ENCODE measurements at places on chromosomes 12 and 14.

DNA sequence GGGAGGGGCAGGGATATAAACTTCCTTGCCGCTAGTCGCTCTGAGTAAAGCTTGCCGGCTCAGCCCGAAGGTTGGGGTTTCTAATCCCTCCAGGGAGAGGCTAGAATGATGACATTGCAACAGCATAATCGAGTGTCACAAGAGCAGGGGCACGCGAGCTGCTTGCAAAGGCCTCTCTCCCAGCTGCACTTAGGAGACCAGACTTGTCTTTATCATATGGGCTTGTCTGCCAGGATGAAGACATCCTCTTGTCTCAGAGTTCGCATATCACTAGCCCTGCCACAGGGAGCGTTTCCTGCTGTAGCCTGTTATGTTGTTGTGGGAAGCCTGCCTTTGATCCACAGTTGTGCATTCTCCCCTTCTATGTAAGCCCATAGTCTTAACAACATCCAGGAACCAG lies 180.0 kb downstream of the ESR2 start:
- no peak overlapping the region for H3K27ac ChIP-seq
- no peak for DNase-seq
- no peak overlapping the region for H3K4me3 ChIP-seq

GRCh38 chr12:119060847-119061796 lies 79.8 kb downstream of the SRRM4 start:
- H3K27ac ChIP-seq: no peak overlapping the region
- no peaks in the 10 kb centered on the region for H3K4me1 ChIP-seq
- peak; percentile 65 for DNase-seq
- H3K4me3 ChIP-seq: no peak overlapping the region
- no peaks in the 10 kb centered on the region for H3K27me3 ChIP-seq
- H3K36me3 ChIP-seq: no peaks in the 10 kb centered on the region

DNA sequence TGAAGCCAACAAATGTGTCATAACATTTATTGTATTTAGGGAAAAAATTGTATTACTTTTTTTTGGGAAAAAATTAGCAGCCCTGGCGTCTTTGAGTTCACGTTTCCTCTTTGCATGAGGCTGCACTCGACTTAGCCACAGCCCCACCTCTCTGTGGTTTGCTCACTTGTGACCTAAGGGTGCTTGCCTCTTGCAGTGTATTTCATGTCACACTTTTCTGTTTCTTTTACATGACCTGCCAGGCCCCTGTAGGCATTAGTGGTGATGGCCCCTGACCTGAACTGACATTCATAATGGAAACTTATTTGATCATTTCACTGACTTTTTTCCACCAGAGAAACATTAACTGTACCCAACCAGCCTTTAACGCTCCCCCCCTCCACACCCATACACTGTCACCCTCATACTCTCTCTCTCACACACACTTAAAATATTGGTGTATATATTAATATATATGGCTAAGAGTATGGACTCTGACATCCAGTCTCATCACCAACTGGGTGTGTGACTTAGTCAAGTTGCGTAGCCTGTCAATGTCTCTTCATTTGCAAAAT lies 122.9 kb downstream of the PRKCH start:
- H3K36me3 ChIP-seq: no peaks in the 10 kb centered on the region
- no peaks in the 10 kb centered on the region for H3K27me3 ChIP-seq
- no peak overlapping the region for H3K4me3 ChIP-seq

GRCh38 chr14:70714055-70714550 lies 72.4 kb downstream of the TTC9 start:
- H3K4me1 ChIP-seq: peaks cover 23% of the 10 kb centered on the region
- H3K36me3 ChIP-seq: no peaks in the 10 kb centered on the region
- no peak overlapping the region for H3K4me3 ChIP-seq
- peak; percentile 73 for DNase-seq

GRCh38 chr14:67492538-67492937 lies 4.0 kb upstream of the TMEM229B start:
- H3K4me1 ChIP-seq: no peaks in the 10 kb centered on the region
- no peak for DNase-seq
- no peaks in the 10 kb centered on the region for H3K27me3 ChIP-seq

GRCh38 chr12:125065021-125065918 lies at the start of gene AACS:
AACS (plus strand) TSS chr12:125065435; CDS start chr12:125065585, 150 bp downstream.
- H3K27me3 ChIP-seq: no peaks in the 10 kb centered on the region
- H3K36me3 ChIP-seq: peaks cover 1% of the 10 kb centered on the region
- DNase-seq: peak; percentile 72
- peaks cover 22% of the 10 kb centered on the region for H3K4me1 ChIP-seq

DNA sequence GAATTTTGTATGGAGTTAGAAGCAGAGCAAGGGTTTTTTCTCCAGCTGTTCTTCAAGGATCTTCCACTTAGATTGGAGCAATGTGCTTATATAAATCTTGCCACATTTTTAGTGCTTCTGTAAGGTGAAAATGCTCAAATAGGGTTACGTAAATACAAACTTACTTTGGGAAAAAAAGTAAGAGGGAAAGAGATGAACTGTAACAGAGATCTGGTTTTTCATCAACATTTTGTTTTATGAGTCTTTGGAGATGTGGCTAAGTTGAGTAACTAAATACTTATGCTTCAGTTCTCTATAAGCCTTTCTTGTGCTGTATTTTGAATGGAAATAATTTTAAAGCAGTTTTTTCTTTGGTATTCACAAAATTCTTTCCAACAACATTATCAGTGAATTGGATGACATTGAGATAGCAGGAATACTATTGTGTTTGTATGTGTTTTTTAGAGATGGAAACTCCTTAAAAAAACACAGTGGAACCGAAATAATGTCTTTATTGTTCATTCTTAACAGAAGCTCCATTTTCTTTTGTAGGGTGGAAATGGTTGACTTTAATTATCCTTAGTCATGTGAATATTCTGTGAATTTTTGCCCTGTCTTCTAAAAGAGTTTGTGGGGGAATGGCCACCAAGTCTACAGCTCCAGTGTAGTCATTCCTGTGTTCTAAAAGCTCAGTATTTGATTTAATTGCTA lies 45.7 kb downstream of the NPAS3 start:
- H3K4me1 ChIP-seq: no peaks in the 10 kb centered on the region
- no peak for DNase-seq
- H3K4me3 ChIP-seq: no peak overlapping the region
- H3K36me3 ChIP-seq: no peaks in the 10 kb centered on the region

- H3K4me3 ChIP-seq: no peak overlapping the region
- H3K4me1 ChIP-seq: peaks cover 7% of the 10 kb centered on the region
- H3K36me3 ChIP-seq: no peaks in the 10 kb centered on the region
- peaks cover 22% of the 10 kb centered on the region for H3K27me3 ChIP-seq
- peak; percentile 40 for DNase-seq
These were observed 135.8 kb downstream of the SLC8A3 start for GRCh38 chr14:70052990-70053389.

DNA sequence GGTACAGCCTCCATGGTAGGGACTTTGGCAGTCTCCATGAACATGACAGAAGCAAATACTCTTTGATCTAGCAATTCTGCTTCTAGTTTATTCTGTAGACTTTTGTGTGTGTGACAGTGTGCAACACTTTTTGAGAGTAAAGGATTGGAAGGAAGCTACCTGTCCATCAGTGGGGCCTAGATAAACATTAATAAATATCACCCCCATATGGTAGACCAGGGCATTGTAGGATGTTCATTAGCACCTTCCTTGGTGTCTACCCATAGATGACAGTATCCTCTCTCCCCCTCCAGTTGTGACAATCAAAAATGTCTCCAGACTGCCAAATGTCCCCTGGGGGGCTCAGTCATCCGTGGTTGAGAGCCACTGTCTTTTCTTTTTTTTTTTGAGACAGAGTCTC lies 10.8 kb downstream of the SNRNP35 start:
- H3K4me1 ChIP-seq: no peaks in the 10 kb centered on the region
- peaks cover 6% of the 10 kb centered on the region for H3K36me3 ChIP-seq
- no peak overlapping the region for H3K4me3 ChIP-seq
- DNase-seq: no peak
- H3K27ac ChIP-seq: no peak overlapping the region

DNA sequence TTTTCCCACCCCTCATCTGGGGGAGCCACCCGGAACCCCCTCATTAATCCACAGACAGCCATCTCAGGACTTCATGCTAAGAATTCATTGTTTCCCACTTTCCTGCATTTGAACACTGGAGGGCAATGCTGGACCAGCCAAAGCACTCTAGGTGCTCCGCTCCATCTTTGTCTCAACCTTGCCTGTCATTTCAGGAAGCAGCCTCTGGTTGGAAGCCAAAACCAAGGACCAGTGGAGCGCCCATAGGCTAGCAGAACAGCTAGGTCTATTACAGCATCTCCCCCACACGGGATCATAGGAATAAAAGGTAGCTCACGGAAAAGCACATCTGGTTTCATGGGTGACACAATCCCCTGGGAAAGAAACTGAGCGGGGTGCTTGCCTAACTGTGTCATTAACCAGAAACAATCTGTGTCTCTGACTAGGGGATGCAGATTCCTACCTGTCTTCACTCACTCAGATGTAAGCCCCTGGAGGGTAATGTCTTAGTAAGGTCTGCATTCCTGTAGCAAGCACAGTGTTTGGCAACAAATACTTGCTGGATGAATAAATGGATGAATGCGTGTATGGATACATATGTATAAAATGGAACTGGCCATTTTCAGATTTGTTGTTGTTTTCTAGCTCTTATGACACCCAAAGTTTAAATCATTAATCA lies 197.0 kb downstream of the DAD1 start:
- H3K27ac ChIP-seq: peak overlapping the region; percentile 92
- DNase-seq: peak; percentile 85
- no peaks in the 10 kb centered on the region for H3K36me3 ChIP-seq
- H3K27me3 ChIP-seq: no peaks in the 10 kb centered on the region

DNA sequence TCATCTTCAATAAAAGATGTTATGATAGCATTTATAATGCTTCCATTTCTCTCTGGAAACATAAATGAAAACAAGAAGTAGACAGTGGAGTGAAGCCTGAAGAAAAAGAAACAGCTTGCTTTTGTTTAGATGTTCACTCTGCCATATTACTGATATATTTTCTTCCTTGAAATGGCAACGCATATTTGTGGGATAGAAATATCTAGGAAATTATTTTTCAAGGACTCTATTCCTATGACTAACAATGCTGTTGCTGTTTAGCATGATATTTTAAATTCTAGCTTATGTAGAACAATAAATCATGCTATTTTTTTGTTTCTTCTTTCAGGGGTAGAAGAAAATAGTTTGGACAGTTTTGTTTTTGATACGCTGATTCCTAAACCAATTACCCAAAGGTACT lies 359.0 kb downstream of the NAV3 start:
- peaks cover 49% of the 10 kb centered on the region for H3K4me1 ChIP-seq
- no peaks in the 10 kb centered on the region for H3K36me3 ChIP-seq
- H3K4me3 ChIP-seq: no peak overlapping the region

- no peaks in the 10 kb centered on the region for H3K36me3 ChIP-seq
- H3K27me3 ChIP-seq: no peaks in the 10 kb centered on the region
- H3K4me1 ChIP-seq: no peaks in the 10 kb centered on the region
- H3K4me3 ChIP-seq: no peak overlapping the region
- no peak overlapping the region for H3K27ac ChIP-seq
- no peak for DNase-seq
These were observed 25.7 kb downstream of the KCNC2 start for GRCh38 chr12:75183967-75184366.

DNA sequence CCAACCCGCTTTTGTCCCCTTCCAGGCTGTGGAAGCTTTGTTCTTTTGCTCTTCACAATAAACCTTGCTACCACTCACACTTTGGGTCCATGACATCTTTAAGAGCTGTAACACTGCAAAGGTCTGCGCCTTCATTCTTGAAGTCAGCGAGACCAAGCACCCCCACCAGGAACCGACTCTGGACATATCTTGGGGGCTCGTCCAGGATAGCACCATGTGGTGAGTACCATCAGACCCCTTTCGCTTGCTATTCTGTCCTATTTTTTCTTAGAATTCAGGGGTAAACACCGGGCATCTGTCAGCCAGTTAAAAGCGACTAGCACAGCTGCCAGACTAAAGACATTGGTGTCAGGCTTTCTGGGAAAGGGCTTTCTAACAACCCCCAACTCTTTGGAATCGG lies 137.6 kb upstream of the PPFIA2 start:
- no peaks in the 10 kb centered on the region for H3K36me3 ChIP-seq
- H3K4me1 ChIP-seq: no peaks in the 10 kb centered on the region
- no peaks in the 10 kb centered on the region for H3K27me3 ChIP-seq
- DNase-seq: no peak
- H3K27ac ChIP-seq: no peak overlapping the region

DNA sequence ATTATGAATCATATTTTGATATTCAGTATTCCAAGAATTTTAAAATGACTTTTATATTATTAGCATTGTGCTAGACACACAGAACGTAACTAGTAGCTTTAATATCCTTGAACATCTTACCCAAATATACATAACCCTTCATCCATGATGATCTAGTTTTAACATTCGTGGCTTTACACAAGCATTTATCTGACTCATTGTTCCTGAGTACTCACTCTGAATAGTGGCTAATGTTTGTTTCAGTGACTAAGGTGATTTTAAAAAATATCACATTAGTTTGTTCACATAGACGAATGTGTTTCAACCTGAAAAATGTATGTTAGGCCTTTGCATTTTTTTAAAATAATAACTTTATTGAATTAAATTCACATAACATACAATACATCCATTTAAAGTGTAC lies 80.0 kb upstream of the PTPRQ start:
- H3K36me3 ChIP-seq: no peaks in the 10 kb centered on the region
- H3K4me1 ChIP-seq: peaks cover 17% of the 10 kb centered on the region
- no peak overlapping the region for H3K4me3 ChIP-seq
- peak overlapping the region; percentile 62 for H3K27ac ChIP-seq
- no peaks in the 10 kb centered on the region for H3K27me3 ChIP-seq

- no peak overlapping the region for H3K27ac ChIP-seq
- H3K4me1 ChIP-seq: no peaks in the 10 kb centered on the region
- H3K4me3 ChIP-seq: no peak overlapping the region
- no peak for DNase-seq
- no peaks in the 10 kb centered on the region for H3K36me3 ChIP-seq
These were observed 81.2 kb downstream of the TMEM260 start for GRCh38 chr14:56660677-56661389.

GRCh38 chr12:9381619-9382018 lies 173.4 kb upstream of the PZP start:
- no peak for DNase-seq
- no peaks in the 10 kb centered on the region for H3K4me1 ChIP-seq
- H3K4me3 ChIP-seq: no peak overlapping the region

GRCh38 chr12:115257791-115258190 lies 573.8 kb upstream of the TBX3 start:
- H3K27me3 ChIP-seq: no peaks in the 10 kb centered on the region
- H3K4me1 ChIP-seq: peaks cover 10% of the 10 kb centered on the region
- DNase-seq: peak; percentile 63
- no peak overlapping the region for H3K27ac ChIP-seq

DNA sequence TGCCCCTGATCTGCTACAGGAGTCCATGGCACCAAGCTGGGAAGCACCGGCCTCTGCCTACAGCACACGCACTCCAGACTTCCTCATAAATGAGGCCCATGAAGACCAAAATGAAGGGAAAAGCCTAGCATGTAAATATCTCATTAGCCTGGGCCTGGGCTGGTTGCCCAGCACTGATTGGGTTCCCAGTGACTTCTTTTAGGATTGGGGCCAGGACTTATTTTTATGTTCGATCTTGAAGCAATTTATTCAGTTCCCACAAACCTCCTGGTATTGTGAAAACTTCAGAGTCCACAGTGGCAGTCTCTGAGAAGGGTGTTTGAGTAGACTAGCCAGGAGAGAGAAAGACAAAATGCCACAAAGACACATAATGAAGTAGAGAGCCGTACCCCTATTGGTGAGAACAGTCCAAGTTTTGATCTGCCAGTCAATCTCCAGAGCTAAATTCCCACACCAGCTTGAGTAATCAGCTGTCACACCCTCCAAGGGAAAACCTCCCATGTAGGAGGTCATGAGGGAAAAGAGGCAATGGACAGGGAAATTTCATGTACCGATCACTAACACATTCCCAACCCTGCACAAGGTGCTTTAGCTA lies 78.2 kb downstream of the PHLDA1 start:
- H3K27ac ChIP-seq: peak overlapping the region; percentile 89
- DNase-seq: peak; percentile 54
- no peaks in the 10 kb centered on the region for H3K36me3 ChIP-seq
- no peaks in the 10 kb centered on the region for H3K27me3 ChIP-seq
- H3K4me1 ChIP-seq: peaks cover 49% of the 10 kb centered on the region
- no peak overlapping the region for H3K4me3 ChIP-seq
